Left lung (tissue), 14 donors: ENCODE measurements at places on chromosomes 4 and X. TPM values are rescaled to one million over a fixed set of nuclear protein-coding genes. Genes with fewer than 3 reads are reported as not detected.

- H3K27me3 ChIP-seq = no peaks in the 10 kb centered on the region
- H3K36me3 ChIP-seq = no peaks in the 10 kb centered on the region
- DNase-seq = no peak
- H3K4me3 ChIP-seq = no peak overlapping the region
These were observed 288.7 kb downstream of the PRDM5 start for GRCh38 chr4:120633810-120634209.

Gene STIM2
- 37.6 TPM for total RNA-seq

Gene DDIT4L
- total RNA-seq = 0.55 TPM

DNA sequence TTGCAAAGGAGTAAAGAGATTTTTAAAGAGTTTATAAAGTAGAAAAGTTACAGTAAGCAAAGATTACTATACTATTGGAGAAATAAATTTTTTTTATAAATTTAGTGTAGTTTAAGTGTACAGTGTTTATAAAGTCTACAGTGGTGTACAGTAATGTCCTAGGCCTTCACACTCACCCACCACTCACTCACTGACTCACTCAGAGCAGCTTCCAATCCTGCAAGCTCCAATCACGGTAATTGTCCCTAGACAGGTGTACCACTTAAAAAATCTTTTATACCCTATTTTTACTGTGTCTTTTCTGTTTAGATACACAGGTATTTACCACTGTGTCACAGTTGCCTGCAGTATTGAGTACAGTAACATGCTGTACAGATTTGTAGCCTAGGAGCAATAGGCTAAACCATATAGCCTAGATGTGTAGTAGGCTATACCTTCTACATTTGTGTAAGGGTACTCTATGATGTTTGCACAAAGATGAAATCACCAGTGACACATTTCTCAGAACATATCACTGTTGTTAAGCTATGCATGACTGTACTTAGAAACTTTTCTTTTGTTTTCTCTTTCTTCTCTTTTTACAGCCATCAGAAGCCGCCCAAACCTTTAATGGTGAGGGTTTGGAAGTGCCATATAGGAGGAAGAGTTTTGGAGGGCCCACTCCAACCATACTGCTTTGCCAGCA lies 11.8 kb upstream of the SH3RF1 start:
- peaks cover 6% of the 10 kb centered on the region for H3K4me1 ChIP-seq
- H3K36me3 ChIP-seq = no peaks in the 10 kb centered on the region
- no peak overlapping the region for H3K4me3 ChIP-seq
- no peak overlapping the region for H3K27ac ChIP-seq
- no peak for DNase-seq

Gene ENPEP
- 8.5 TPM for total RNA-seq

Gene KIAA1210
- total RNA-seq = not detected
